ENCODE measurements at places on chromosomes 11 and 22. TPM values are rescaled to one million over a fixed set of nuclear protein-coding genes. Genes with fewer than 3 reads are reported as not detected.

The TMEM132A gene
- 158 TPM for total RNA-seq

The CCND1 gene
- 247 TPM for total RNA-seq

The LMO2 gene
- total RNA-seq = 1.0 TPM

The OR4D11 gene
- not detected for total RNA-seq

The CHKB gene
- 26.9 TPM for total RNA-seq

The ACTN3 gene
- not detected for total RNA-seq

The MUC6 gene
- total RNA-seq = not detected

The PPFIBP2 gene
- total RNA-seq = 4.4 TPM

The CASP12 gene
- total RNA-seq = not detected

The SLC22A6 gene
- total RNA-seq = not detected

The TOP3B gene
- 21.7 TPM for total RNA-seq

The OR8K1 gene
- total RNA-seq = not detected

The UPK3A gene
- not detected for total RNA-seq

The TEX54 gene
- total RNA-seq = not detected

The ARL14EP gene
- total RNA-seq = 13.0 TPM

The ESAM gene
- total RNA-seq = 0.22 TPM

All from placental pericyte (primary cell).